ENCODE measurements at places on chromosomes 2 and 18.
A peak's percentile ranks its signal among the peaks of the same experiment; 100 is the strongest.

GRCh38 chr2:11534071-11534745 lies 363 bp downstream of the GREB1 start:
- no peak for DNase-seq

GRCh38 chr18:52183107-52183506 lies 156.9 kb upstream of the DCC start:
- DNase-seq, result no peak

GRCh38 chr2:61272421-61273070 lies 110.6 kb downstream of the C2orf74 start:
- no peak for DNase-seq

DNA sequence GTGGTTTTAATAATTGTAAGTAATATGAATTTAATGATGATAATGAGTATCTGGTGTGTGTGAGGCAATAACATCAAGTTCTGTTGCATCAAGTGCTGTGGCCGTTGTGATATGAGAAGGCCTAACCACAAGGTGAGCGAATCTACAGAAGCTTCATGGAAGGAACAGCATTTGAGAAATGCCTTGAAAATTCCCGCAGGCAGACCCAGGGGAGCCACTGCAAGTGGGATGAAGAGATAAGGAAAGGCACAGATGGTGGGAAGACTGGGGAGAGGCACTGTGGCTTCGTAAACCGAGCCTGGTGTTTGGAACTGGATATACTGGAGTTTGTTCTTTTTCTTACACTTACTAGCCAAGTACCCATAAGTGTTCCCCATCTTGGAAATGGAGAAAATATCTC lies 357.5 kb downstream of the PTPRM start:
- no peak for DNase-seq

GRCh38 chr2:118845522-118846441 lies 1.7 kb downstream of the EN1 start:
- no peak for DNase-seq

DNA sequence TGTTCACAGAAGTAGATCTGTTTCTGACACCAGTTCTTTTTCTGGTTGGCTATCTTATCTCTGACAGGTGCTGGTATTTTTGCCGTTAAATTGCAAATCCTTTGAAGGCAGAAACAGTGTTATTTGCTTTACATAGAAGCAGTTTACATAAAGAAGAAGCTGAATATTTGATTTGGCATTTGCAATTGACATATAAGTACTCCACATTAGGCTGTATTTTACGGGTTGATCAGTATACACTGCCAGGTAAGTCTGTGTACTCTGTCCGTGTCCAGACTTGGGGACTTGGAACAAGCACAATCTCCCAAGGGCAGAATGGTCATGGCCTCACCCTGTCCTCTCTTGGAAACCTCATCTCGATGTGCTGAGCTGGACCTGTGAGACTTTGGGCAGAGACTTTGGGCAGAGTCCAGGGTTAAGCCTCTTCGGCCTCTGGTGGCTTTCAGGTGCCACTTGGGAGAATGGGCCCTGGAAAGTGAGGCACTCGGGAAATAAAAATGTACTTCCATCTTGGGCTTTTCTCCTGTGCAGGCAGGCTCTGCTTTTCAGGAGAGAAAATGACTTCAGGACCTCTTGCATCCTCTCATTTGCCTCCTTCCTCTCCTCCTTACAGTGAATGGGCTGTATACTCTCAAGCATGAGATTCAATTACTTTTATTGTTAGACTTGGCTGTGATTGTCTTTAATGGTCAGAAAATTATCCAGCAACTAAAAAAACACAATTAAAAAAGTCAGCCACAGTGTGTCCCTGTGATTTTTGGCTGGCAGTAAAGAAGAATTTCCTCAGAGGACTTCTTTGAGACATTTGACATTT lies 108.5 kb downstream of the RAPGEF4 start:
- no peak for DNase-seq

GRCh38 chr2:19989667-19990415 lies at the start of gene WDR35:
TSS of gene WDR35 (minus strand) at chr2:19990105. CDS start at chr2:19990015, 90 bp downstream.
- DNase-seq, result peak; percentile 79

- DNase-seq, result no peak
Observed at GRCh38 chr18:64380117-64380516, 231.2 kb upstream of the LINC00305 start.

Data from nucleus accumbens (tissue), 56 donors.